ENCODE measurements at places on chromosomes 13 and 19.

- DNase-seq = no peak
Observed at GRCh38 chr19:46303322-46303690, 6.5 kb downstream of the HIF3A start.

GRCh38 chr13:39895254-39895653 lies 239.8 kb downstream of the COG6 start:
- DNase-seq = no peak

DNA sequence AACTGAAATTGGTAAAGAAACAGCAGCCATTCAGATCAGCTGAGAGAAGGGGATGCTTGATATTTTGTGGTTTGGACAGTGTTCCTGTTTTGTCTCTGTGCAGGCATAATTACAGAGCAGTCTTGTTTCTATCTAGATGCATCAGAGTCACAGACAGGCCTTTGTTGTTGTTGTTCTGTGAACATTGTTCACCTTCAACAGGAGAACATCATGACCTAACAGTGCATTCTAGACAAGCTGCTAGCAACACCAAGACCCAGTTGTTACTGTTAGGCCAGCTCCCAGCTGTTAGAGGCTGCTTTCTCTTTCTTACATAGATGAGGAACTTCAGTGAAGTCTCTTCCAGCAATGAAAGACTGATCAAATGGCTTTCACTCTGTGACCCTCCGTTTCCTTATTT lies 8.5 kb upstream of the LSR start:
- DNase-seq = no peak

DNA sequence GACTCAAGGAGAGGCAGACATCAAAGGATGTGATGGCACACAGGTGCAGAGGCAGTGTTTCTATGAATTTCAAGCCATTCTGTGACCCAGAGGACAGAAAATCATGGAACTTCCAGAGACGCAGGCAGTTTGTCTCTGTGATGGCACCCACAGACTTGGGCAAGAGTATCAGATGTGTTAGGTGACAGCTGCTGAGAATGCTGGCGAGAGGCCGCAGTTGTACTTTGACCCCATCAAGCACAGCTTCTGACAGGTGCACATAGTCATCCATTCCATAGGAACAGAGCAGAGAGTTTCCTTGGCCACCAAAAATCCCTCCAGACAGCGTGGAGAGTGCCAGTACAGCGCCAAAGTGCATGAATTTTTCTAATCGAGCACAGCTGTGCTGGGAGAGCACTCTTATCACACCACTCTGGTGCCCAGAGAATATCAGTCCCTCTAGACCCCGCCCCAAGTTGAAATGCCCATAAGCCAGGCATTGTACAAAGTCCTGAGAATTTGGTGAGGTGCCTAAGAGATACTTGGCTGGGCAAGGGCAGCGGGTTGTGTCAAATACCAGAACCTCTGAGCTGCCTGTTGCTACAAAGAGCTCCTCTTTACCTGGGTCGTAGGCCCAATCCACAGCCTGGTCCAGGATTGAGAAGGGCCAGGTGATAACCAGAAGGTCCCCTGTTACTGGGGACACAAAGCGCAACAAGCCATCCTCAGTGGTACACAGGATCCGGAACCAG lies 12.4 kb downstream of the WDR87 start:
- DNase-seq = no peak

DNA sequence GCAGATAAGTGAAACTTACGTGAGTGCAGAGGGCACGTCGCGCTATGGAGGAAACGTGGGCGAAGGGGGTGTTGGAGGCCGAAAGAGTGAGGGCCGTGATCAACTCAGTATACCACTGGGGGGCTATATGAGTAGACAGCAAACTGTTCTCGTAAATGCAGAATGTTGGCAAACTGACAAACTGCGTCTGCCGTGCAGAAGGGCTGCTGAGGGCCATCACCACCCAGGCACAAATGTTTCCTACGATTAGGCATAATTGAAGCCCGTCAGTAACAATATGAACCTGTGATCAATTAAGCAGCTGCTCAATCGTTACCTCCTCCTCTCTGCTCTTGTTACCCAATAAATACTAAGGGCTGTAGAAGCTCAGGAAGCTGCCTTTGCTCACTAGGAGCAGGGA lies 17.3 kb upstream of the MADCAM1 start:
- DNase-seq = no peak

DNA sequence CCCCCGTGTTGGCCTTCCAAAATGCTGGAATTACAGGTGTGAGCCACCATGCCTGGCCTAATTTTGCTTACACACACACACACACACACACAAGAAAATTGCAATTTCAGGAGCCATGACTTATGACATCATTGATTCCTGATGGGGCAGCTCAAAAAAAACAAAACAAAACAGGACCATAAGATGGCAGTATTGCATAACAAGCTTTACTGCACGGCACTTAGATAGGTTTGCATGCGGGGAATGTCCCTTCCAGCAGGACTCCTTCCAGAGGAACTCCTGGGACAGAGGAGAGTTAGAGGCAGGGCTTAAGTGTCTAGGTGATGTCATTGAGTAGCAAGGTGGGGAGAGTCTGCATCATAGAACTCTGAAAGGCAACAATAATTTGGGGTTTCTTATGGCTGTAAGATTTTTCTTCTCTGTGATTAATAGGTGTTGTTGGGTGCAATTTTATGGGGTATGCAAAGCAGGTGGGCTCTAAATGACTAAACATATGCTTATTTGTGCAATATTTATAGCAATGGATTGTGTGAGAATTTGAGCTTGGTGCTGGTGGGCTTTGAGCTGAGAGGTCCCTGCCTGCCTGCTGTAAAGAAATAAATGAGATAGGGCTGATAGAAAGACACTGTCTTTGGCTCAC lies 9.0 kb upstream of the ACSBG2 start:
- DNase-seq = peak; percentile 63

DNA sequence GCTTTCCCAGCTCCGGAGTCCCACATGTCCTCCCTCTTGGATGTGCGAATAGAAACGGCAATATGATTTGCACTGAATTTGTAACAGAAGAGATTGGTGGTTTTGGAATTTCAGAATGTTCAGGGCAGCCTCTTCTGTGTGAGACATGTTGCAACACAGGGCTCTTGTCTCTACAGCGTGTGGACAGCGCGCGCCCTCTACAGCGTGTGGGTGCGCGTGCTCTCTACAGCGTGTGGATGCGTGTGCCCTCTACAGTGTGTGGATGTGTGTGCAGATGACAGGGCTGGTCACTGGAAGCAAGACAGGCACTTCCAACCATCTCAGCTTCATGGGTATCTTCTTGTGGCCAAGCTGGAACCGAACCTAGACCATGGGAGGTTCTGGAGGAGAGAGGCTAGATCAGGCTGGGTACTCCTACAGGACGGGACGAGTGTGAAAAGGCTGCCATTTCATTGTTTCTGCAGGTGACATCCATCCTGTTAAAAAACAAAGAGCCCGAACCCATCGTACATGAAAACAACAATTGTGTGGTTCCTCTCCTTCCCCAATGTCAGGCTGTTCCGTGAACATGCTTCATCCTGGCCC lies 78.4 kb downstream of the TEX29 start:
- no peak for DNase-seq

DNA sequence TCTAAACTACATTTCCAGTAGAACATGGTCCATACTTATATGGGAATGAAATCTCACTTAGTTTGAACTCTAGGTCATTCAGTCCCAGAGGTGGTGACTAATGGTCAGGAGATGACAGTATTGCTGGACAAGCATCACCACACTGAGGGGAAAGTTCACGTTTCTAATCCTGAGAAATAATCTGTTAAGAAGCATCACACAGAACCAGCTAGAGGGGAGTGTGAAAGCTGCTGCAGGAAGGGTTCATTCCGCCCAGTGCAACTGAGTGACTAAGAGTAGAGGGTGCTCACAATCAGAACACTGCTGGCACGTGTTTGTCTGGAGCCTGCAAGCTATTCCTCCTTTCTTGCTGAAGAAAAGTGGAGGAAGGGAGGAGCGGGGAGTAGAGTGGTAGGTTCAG lies 2.7 kb downstream of the COL4A1 start:
- DNase-seq = no peak

DNA sequence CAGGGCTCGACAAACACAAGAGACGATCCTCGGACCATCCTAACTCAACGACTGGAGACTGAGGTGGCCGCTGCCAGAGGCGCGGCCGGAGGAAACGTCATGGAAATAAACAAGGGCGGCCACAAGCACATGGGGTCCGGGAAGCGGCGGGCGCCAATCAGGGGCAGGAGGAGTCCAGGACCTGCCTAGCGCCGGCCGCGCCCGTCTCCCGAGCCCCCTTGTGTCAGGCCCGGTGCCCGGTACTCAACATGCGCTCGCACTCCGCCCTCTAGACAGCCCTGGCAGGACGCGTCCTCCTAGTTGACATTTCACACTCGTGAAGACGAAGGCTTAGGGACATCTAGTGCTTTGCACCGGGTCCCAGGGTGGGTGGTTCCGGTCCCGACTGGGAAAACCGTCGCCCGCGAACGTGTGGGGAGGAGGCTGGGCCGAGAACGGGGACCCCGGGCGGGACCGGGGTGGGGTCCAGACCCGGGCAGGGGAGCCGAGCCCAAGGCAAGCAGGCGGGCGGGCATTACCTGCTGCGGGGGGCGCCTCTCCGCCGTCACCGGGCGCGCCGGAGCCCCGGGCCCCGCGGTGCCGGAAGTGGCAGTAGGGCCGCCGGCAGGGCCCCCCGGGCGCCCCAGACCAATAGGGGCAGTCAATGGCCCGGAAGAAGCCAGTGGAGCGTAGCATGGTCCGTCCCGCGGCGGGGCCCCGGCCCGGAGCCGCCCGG lies 442 bp downstream of the REXO1 start:
- DNase-seq = peak; percentile 25

- peak; percentile 49 for DNase-seq
Observed at GRCh38 chr19:33430674-33431277, 57.3 kb downstream of the CEBPG start.

DNA sequence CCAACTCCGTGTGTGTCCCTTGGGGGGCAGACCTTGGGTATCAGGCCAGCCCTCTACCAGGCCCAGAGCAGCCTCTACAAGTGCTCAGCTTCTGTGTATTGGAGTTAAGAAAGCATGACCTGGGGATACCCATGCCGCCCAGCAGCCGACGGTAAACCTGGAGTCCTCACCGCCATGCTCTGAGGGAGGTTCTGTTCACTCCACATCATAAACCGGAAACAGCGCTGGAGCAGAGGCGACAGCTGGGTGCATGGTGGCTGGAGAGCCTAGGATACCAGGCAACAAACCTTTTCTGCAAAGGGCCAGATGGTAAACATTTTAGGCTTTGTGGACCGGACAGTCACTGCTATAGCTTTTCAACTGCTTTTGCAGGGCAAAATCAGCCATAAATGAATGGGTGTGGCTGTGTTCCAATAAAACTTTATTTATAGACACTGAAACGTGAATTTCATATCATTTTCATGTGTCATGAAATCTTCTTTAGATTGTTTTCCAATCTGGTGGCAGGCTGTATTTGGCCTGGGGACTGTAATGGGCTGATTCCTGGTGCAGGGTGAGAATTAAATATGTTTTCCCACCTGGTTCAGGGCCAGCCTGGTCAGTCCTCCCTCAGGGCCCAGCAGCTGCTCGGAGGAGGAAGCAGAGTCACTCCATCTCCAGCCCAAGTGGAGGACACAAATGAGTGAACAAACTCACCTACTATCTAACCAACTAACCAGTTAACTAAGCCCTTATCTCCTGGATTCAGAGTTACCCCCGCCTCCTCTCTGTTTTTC lies 30.9 kb downstream of the CEBPA start:
- no peak for DNase-seq

DNA sequence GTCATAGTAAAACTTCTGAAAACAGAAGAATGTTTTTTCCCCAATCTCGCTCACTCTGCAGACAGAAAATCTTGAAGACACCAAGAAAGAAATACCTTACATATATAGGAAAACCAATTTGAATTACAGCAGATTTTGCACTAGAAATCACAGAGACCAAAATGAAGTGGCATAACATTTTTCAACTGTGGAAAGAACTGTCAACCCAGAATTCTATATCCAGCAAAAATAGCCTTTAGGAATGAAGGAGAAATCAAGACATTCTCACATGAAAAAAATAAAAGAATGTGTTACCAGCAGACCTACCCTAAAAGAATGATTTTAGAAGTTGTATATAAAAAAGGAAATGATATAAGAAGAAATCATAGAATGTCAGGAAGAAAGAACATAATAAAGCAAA lies 28.7 kb downstream of the CCDC122 start:
- DNase-seq = no peak

- no peak for DNase-seq
Observed at GRCh38 chr13:110841846-110842245, 73.0 kb downstream of the ANKRD10 start.

- DNase-seq = no peak
Observed at GRCh38 chr19:46390866-46391265, 22.5 kb downstream of the CCDC8 start.

DNA sequence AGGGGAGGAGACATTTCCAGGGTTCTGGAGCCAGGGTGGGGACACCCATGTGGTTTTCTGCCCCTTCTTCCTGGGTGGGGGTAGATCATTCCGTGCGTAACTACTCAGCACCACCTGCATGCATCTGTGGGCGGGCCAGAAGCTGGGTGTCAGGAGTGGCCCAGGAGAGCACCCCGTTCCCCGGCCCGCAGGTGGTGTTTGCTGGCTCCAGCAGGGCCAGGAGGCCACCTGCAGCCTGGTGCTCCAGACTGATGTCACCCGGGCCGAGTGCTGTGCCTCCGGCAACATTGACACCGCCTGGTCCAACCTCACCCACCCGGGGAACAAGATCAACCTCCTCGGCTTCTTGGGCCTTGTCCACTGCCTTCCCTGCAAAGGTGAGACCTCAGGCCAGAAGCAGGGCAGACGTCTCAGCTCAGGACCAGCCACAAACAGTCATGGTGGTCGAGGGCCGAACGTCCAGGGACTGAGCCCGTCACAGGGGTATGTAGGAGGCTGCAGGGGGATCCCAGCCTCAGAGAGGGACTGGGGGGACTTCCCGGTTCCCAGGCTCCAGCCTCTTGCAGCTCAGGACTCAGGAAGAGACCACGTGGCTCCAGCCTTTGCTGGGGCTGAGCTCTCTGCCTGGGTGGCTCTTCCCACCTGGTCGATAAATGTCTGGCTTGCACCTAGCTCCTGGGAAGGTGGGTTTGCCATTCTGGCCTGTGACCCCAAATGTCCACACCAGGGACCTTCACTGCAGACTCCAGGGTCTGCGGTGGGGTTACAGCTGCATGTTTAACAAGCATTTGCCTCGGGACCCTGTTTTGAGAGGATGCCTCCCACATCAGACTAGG lies 1.6 kb downstream of the FSTL3 start:
- DNase-seq = peak; percentile 13

- DNase-seq = no peak
Observed at GRCh38 chr13:26883613-26884257, 123.1 kb upstream of the GPR12 start.

DNA sequence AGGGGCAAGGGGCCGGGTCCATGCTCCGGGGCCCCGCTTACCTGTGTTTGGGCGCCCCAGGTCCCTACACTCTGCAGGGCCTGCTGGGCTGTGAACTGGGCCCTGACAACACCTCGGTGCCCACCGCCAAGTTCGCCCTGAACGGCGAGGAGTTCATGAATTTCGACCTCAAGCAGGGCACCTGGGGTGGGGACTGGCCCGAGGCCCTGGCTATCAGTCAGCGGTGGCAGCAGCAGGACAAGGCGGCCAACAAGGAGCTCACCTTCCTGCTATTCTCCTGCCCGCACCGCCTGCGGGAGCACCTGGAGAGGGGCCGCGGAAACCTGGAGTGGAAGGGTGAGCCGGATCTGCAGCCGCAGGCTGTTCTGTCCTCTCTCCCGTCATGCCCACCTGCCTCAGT lies 1.7 kb downstream of the FCGRT start:
- DNase-seq = peak; percentile 57

All from NCI-H146 (cell line).